ENCODE measurements at places on chromosomes 7 and 10.
A peak's percentile ranks its signal among the peaks of the same experiment; 100 is the strongest.

GRCh38 chr10:36491926-36492325 is 633.5 kb upstream of the ANKRD30A start:
- DNase-seq = no peak

- no peak for DNase-seq
Measured at GRCh38 chr7:23277359-23277989, 21.7 kb upstream of the MALSU1 start.

GRCh38 chr7:47681249-47681810 is 99.4 kb upstream of the TNS3 start:
- DNase-seq = no peak

- DNase-seq = no peak
Measured at GRCh38 chr7:28986765-28987110, 28.6 kb upstream of the TRIL start.

DNA sequence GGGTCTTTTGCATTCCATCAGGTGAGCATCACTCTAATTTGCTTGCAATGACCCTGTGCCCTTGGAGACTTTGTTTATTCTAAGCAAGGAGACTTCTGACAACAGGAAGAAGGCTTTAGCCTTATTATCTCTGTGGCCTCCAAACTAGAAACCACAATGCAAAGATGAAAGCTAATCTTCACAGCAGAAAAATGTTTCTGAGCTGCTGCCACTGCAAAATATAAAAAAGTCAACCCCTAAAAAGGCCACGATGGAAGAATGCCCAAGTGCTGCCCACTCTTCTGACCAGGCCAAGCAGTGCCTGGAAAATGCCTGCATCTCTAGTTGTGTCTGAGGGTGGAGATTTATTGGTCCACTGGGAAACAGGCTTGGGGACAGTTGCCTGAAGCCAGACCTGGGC is 299.9 kb downstream of the C7orf25 start:
- no peak for DNase-seq

- DNase-seq = no peak
Measured at GRCh38 chr7:114141415-114141814, 222.6 kb upstream of the PPP1R3A start.

DNA sequence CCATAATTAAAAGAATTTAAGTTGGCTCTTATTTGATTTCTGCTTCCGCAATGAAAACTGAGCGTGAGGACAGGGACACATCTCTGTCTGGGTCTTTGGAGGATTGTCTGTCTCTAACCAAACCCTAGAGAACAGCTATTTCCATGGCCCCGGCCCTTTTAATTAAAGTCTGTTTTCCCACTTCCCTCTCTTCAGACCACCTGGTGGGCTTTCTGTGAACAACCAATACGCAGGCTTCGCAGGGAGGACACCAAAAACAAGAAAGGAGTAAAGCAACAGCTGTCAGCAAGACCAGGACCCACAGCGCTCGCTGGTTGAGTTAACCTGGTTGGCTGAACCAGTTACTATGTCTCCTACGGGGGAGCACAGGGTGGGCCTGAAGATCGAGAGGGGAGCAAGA is 217.1 kb upstream of the FRMD4A start:
- no peak for DNase-seq

DNA sequence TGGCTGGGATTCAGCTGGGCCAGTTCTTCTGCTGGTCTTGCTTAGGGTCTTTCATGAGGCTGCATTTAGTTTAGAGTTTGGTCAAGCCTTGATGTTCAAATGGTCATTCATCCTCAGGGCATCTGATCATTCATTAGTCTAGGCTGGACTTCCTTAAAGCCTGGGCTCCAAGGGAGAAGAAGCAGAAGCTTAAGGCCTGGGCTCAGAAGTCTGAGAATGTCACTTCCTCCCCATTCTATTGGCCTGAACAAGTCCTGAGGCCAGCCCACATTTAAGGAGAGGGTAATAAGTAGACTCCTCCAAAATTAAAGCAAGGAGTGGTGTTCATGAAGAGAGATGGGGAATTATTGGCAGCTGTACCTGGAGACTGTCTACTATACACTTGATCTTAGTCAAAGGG is 193.2 kb upstream of the HABP2 start:
- DNase-seq = no peak

- DNase-seq = no peak
Measured at GRCh38 chr10:96441322-96441885, 72.3 kb downstream of the TLL2 start.

- DNase-seq = no peak
Measured at GRCh38 chr10:21757185-21757901, 223.3 kb downstream of the MLLT10 start.

GRCh38 chr10:6313111-6313895 is 110.6 kb downstream of the PFKFB3 start:
- DNase-seq = no peak

DNA sequence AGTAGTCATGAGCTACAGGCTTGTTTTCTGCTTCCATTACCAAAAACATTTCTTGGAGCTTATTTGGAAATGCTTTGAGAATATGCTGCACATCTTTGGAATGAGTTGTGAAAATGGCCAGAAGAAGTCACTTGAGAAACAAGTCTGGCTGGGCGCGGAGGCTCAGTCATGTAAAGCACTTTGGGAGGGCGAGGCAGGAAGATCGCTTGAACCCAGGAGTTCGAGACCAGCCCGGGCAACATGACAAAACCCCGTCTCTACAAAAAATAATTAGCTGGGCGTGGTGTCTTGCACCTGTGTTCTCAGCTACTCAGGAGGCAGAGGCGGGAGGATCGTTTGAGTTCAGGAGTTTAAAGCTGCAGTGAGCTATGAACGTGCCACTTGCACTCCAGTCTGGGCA is 882 bp upstream of the CHCHD1 start:
- DNase-seq = no peak

GRCh38 chr10:1597370-1598146 is 139.8 kb downstream of the ADARB2 start:
- DNase-seq = no peak

DNA sequence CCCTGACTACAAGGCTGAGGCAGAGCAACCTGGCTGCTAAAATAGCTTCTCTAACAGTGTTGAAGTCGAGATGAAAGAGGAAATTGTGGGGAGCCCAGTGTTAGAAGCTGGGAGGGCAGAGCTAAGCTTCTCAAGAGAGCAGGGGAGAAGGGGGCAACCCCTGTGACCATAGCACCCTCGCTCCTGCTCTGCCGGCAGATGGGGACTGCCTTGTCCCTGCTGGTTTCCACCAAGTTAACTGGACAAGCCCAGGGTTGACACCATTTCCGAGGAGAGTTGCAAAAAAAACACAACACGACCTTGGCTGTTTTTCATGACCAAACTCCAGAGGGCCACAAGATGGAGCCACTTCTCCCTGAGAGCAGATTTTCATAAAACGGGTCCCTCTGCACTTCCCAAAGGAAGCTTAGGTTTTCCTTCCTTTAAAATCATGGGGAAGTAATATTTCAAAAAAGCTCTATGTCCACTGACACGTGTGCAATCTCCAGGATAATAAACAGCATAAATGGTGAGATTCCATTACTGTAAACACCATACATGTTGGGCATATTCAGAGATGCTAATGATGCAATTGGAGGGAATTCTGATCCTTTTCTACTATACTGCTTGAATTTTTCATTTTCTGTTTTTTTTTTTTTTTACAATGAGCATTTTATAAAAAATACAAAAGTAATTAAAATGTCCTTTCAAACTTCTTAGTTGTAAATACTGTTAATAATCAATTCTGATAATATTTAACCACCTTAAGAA is 140.4 kb downstream of the PIP4K2A start:
- peak; percentile 14 for DNase-seq

GRCh38 chr10:96665306-96665705 is 55.0 kb downstream of the PIK3AP1 start:
- DNase-seq = no peak

DNA sequence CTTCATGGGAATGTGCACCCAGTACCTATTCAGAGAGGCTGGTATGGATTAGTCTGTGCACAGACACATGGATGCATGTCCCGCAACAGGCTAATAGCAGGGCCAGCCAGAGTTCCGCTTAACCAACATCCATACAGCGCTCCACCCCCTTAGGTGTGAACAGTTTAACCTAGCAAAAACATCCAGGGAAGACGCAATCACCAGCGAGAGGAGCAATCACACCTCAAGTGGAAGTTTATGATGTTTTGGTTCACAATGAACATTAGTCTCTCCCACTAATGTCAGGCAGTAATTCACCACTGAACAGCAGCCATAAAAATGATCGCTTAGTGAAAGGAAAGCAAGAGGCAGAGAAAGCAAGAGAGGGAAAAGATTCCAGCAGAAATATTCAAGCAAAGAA is 91.1 kb downstream of the PLXNA4 start:
- no peak for DNase-seq

- no peak for DNase-seq
Measured at GRCh38 chr10:124308056-124308645, 110.6 kb downstream of the OAT start.

- DNase-seq = no peak
Measured at GRCh38 chr10:119701861-119702260, 24.0 kb upstream of the INPP5F start.

- peak; percentile 12 for DNase-seq
Measured at GRCh38 chr10:61140765-61141392, 196.9 kb upstream of the RHOBTB1 start.

GRCh38 chr7:95246831-95247370 is 77.4 kb downstream of the PON1 start:
- peak; percentile 64 for DNase-seq

GRCh38 chr10:6278519-6279120 is 75.9 kb downstream of the PFKFB3 start:
- DNase-seq = no peak

- DNase-seq = no peak
Measured at GRCh38 chr7:22649686-22650085, 77.3 kb upstream of the IL6 start.

- no peak for DNase-seq
Measured at GRCh38 chr10:18178854-18179483, 38.7 kb downstream of the CACNB2 start.

GRCh38 chr10:112763916-112764520 is 186.0 kb upstream of the TCF7L2 start:
- DNase-seq = no peak

GRCh38 chr7:80900583-80901576 is 18.0 kb downstream of the SEMA3C start:
- DNase-seq = no peak

- DNase-seq = no peak
Measured at GRCh38 chr7:110486549-110486948, 604.4 kb upstream of the LRRN3 start.

GRCh38 chr7:83142365-83142764 is 20.3 kb downstream of the PCLO start:
- DNase-seq = no peak

- no peak for DNase-seq
Measured at GRCh38 chr10:27225011-27225590, 15.5 kb downstream of the ACBD5 start.

- DNase-seq = no peak
Measured at GRCh38 chr7:44713141-44713540, 35.5 kb upstream of the ZMIZ2 start.

DNA sequence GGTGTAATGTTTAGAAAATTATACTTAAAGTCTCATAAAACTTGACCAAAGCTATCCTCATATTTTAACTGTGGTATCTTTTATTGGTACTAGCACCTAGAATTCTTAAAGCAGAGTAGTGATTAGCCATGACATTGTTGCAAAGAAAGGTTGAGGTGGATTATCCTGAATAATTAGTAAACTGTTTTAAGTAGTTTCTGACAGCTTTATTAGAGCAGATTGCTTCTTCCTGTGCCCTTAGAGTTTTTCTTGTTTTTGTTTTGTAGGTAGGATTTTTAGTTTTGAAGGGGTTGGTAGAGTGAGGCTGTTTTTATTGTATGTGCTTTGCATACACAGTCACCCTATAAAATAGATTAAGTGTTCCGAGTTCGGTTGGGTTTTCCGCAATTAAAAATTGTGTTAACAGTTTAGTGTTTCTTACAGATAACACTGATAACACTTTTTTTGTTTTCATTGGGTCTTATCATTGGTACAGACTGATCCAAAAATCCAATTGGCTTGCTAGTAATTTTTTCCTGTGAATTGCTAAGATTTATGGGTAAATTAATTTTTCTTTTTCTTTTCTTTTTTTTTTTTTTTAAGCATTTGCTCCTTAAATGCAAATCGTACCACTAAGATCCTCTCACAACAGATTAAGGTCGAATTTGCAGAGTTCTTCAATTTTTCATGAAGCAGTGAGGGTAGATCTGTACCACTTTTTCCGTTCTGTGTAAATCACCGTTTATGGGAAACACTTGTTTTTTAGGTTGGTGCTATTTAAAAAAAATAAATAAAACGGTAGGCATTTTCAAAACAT is 2.1 kb upstream of the PBLD start:
- no peak for DNase-seq

DNA sequence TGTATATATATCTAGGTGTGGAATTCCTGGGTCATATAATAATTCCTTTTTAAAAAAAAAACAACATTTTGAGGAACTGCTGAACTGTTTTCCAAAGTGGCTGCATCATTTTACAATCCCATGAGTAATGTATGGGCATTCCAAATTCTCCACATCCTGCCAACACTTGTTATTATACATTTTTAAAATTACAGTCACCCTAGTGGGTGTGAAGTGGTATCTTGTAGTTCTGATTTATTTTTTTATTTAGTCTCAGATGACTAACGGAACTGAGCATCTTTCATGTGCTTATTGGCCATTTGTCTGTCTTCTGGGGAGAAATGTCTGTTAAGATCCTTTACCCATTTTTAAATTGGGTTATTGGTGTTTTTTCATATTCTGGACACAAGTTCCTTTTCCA is 12.0 kb upstream of the KLHL7 start:
- DNase-seq = no peak

GRCh38 chr7:66043681-66044497 is 31.7 kb upstream of the ASL start:
- peak; percentile 66 for DNase-seq

- DNase-seq = no peak
Measured at GRCh38 chr10:35463878-35464277, 127.6 kb downstream of the CCNY start.

- no peak for DNase-seq
Measured at GRCh38 chr10:48606530-48607355, 1.9 kb upstream of the ARHGAP22 start.

- no peak for DNase-seq
Measured at GRCh38 chr7:129053938-129054437, 923 bp downstream of the TNPO3 start.

- peak; percentile 64 for DNase-seq
Measured at GRCh38 chr10:13787015-13787421, 200.3 kb downstream of the PRPF18 start.

DNA sequence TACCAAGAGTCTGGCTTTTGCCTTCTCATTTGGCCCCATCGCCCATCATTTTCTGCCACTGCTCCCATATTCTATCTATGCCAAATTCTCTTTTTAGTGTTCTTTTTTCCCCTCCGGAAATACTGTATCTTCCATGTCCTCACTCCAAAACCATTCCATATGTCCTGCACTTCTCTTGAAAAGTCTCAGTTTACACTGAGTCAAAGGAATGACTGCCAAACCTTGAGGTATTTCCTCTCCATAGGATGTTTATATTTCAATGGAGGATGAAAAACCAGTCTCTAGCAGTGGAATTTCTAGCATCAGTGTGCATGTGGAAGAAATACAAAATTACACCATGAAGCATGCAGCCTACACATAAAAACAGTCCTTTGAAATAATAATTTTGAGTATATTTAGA is 121.4 kb upstream of the PHYHIPL start:
- no peak for DNase-seq

GRCh38 chr10:71075086-71075758 is 137.1 kb upstream of the UNC5B start:
- peak; percentile 32 for DNase-seq
